ENCODE measurements at places on chromosomes 3 and 15.

DNA sequence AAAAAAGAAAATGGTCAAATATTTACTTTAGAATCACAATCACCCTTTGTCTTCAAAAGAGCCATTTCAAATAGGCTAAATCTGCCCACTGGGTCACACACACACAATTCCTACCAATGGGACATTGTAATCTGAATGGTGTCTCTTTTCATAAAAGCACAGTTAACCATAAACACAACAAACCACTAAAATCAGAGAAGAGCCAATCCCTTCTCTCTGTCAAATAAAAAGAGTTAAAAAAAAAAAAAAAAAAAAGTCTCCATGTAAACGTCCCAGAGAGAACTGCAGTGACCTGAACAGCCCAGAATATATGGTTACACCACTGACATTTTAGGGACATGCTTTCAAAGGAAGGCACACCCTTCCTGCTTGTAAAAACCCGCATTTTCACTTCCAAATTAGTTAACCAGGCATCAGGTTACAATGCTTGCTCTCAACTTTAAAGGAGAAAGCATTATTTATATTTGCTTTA lies 63.7 kb downstream of the PRICKLE2 start:
- DNase-seq = no peak

DNA sequence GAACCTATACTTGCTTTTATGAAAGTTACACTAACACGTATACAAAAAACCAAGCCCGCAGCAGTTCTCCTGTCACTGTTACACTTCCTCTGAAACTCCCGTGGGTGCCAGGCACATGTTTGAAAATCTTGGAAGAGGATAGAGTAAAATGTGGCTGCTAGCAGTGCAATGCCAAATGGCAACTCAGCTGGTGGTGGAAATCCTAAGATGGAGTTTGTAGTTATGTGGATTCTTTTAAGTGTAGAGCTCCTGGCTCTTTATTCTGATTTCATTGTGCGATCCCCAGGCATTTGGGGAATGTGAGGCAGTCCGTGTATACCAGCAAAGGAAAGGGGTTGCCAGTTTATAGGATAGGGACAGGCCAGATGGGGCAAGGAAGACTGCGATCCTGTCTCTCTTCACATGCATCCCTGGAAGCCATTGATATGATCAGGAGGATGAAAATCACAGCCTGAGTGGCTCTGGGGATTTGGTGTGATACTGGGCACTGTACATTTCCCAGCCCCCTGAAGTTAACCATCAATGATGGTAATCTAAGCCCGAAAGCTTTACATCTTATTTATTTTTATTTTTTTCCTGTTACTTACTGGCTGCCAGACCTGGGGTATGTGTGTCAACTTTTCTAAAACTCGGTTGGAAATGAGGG lies 1.1 kb downstream of the STAC start:
- DNase-seq = no peak

DNA sequence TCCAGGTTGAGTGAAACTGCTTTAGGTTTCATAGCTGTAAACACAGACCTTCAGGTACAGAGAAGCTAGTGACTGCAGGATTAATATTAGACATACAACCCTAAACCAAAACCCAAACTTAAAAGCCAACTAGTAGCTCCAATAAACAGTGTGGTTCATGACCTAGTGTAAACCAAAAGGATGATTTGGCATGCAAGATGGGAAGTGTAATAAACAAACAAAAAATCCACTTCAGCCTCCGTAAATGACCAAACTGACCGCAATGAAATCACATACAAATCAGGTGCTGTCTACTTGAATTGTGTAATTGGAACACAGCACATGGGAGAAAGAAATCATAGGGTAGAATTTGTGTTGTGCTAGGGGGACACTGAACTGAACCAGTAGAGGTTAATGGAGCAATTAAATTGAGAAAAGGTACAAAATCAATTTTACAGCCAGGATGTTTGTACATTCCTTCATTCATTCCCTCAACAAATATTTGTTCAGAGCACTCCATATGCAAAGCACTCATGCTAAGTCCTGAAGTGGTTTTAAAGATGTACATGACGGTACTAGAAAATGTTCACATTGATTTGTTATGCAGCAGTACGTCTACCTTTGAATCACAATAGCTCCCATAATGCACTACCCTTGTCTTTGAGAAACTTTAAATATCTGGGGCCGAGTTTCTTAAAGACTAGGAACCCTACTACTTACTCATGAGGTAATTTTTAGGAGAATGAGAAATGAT lies 21.4 kb upstream of the CHST2 start:
- no peak for DNase-seq

DNA sequence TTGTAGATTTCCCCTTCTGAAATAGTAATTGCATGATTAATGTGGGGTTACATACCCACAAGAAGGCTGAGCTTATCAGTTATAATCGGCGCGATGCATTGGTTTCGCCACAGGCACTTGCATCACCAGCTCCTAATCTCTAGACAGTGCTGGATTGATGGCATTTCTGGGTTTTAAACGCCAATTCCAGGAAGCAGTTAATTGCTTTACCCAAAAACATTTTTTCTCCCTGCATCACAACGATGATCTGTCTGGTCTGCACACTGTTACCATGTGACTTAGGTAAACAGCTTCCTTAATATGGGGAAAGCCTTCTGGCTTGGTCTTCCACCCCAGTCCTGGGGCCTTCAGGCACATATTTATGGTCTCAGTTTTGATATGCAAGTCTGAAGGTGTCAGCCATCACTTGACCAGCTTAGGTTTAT lies 70.0 kb upstream of the HEG1 start:
- DNase-seq = no peak

- DNase-seq = no peak
Measured at GRCh38 chr15:51183076-51183475, 88.4 kb upstream of the TNFAIP8L3 start.

GRCh38 chr3:77078279-77078678 lies 38.4 kb downstream of the ROBO2 start:
- DNase-seq = no peak
